ENCODE measurements at places on chromosomes 6 and 20.

GRCh38 chr6:168826078-168826390 is 385.1 kb downstream of the SMOC2 start:
- H3K27me3 ChIP-seq, result no peaks in the 10 kb centered on the region
- DNase-seq, result no peak
- H3K36me3 ChIP-seq, result no peaks in the 10 kb centered on the region
- no peaks in the 10 kb centered on the region for H3K4me1 ChIP-seq
- no peak overlapping the region for H3K27ac ChIP-seq

GRCh38 chr20:41166201-41167117 is 29.1 kb downstream of the PLCG1 start:
- DNase-seq, result no peak
- no peak overlapping the region for H3K4me3 ChIP-seq
- no peak overlapping the region for H3K27ac ChIP-seq

DNA sequence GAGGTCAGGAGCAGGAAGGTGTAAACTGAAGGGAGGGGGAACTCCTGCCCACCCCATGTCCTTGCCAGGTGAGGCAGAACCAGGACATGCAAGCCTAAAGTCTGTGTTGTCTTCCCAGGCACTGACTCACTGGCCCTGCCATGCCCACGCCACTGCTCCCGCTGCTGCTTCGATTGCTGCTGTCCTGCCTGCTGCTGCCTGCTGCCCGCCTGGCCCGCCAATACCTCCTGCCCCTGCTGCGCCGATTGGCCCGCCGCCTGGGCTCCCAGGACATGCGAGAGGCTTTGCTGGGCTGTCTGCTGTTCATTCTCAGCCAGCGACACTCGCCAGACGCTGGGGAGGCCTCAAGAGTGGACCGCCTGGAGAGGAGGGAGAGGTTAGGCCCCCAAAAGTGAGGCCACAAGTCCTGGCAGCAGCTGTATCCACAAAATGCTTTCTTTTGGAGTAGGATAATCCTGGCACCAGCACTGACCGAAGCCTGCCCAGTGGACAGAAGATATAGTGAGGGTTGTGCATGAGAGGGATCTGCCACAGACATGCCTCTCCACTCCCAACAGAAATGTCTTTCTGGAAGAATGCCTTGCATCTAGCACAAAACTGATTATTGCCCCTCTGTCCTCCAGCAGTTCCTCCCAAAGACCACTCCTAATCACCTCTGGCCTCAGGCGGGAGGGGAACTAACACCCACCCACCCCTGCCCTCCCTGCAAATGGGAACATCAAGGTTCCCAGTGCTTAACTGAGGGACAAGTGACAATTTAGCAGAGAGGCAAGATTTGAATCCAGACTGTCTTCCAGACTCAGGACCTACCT is 812 bp downstream of the MYMX start:
- no peak for DNase-seq
- peaks cover 49% of the 10 kb centered on the region for H3K4me1 ChIP-seq
- no peaks in the 10 kb centered on the region for H3K36me3 ChIP-seq
- H3K27me3 ChIP-seq, result no peaks in the 10 kb centered on the region
- peak overlapping the region; percentile 86 for H3K27ac ChIP-seq

DNA sequence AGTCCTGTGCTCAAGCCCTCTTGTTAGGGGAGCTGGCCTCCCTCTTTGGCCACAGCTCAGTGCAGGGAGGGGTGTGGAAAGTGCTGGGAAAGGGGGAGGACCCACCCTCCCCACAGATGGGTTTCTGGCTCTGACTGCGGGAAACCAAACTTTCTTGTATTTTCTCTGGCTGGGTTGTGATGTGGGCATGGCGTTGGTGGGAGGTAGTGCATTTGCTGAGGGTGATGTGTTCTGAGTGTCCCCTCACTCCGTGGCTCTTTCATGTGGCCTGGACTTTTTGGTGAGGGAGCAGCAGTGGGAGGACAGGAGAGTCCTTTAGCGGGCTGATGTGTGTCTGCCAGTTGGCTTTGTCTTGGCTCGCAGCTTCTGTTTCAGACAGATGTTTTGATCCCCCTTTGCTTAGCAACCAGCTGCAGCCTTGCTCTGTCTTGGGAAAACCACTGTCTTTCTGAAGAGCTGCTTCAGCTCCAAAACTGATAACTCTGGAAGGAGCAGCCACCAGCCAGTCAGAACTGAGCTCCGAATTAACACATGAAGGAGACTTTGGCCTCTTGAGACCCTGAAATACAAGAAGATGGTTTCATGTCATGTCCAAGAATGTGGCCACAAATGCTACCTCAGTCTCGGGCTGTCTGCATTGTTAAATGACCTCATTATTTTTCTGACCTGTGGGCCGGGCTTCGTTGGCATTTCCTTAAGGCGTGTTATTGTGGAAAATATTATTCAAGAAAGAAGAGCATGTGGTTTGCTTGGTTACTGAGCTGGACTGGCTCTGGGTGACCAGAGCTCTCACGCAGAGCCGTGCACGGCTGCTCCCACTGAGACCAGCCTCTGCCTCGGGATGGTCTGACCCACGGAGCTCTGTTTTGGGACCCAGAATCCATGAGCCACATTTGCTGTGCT is 21.5 kb downstream of the SYNJ2 start:
- no peaks in the 10 kb centered on the region for H3K36me3 ChIP-seq
- H3K4me3 ChIP-seq, result no peak overlapping the region
- peak overlapping the region; percentile 88 for H3K27ac ChIP-seq
- H3K4me1 ChIP-seq, result peaks cover 26% of the 10 kb centered on the region

GRCh38 chr6:75609639-75610590 is 8.2 kb downstream of the SENP6 start:
- no peaks in the 10 kb centered on the region for H3K36me3 ChIP-seq
- H3K4me3 ChIP-seq, result no peak overlapping the region
- no peak for DNase-seq
- H3K27me3 ChIP-seq, result no peaks in the 10 kb centered on the region

DNA sequence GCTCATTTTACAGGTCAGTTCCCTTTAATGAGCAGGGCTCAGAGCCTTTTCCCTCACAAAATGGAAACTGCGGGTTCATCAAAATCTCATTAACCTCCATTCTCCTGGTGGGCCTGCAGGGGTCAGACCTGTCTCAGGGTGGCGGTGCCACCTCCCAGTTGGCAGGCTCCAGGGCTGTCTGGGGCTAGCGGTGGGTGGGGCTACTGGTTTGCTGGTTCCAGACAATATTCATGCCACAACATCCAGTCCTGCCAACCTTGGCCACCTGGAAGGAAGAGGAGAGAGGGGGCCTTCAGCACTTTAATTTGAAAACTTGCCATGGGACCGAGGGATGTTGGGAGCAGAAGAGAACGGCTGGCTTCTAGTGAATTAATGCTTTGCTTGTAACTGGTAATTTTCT is 41.9 kb upstream of the CTNNBL1 start:
- no peak overlapping the region for H3K27ac ChIP-seq
- peaks cover 29% of the 10 kb centered on the region for H3K27me3 ChIP-seq
- no peak for DNase-seq
- peaks cover 11% of the 10 kb centered on the region for H3K4me1 ChIP-seq

DNA sequence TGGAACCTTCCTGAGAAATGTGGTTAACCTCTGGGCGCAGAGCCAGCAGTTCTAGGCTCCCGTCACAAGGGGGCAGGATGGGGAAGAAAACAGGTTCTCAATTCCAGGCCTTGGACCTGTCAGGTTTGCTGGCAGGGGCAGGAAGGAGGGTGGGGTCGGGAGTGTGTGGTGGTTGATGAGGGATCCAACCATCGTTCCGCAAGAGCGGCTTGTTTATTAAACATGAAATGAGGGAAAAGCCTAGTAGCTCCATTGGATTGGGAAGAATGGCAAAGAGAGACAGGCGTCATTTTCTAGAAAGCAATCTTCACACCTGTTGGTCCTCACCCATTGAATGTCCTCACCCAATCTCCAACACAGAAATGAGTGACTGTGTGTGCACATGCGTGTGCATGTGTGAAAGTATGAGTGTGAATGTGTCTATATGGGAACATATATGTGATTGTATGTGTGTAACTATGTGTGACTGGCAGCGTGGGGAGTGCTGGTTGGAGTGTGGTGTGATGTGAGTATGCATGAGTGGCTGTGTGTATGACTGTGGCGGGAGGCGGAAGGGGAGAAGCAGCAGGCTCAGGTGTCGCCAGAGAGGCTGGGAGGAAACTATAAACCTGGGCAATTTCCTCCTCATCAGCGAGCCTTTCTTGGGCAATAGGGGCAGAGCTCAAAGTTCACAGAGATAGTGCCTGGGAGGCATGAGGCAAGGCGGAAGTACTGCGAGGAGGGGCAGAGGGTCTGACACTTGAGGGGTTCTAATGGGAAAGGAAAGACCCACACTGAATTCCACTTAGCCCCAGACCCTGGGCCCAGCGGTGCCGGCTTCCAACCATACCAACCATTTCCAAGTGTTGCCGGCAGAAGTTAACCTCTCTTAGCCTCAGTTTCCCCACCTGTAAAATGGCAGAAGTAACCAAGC is 29.6 kb downstream of the SRSF3 start:
- no peak overlapping the region for H3K27ac ChIP-seq
- no peaks in the 10 kb centered on the region for H3K36me3 ChIP-seq
- no peak overlapping the region for H3K4me3 ChIP-seq
- H3K27me3 ChIP-seq, result no peaks in the 10 kb centered on the region
- DNase-seq, result peak; percentile 45
